ENCODE measurements at places on chromosomes 13 and 19. TPM values are rescaled to one million over a fixed set of nuclear protein-coding genes. Genes with fewer than 3 reads are reported as not detected.

The DNAJB1 gene
- 84.5 TPM for polyA plus RNA-seq

DNA sequence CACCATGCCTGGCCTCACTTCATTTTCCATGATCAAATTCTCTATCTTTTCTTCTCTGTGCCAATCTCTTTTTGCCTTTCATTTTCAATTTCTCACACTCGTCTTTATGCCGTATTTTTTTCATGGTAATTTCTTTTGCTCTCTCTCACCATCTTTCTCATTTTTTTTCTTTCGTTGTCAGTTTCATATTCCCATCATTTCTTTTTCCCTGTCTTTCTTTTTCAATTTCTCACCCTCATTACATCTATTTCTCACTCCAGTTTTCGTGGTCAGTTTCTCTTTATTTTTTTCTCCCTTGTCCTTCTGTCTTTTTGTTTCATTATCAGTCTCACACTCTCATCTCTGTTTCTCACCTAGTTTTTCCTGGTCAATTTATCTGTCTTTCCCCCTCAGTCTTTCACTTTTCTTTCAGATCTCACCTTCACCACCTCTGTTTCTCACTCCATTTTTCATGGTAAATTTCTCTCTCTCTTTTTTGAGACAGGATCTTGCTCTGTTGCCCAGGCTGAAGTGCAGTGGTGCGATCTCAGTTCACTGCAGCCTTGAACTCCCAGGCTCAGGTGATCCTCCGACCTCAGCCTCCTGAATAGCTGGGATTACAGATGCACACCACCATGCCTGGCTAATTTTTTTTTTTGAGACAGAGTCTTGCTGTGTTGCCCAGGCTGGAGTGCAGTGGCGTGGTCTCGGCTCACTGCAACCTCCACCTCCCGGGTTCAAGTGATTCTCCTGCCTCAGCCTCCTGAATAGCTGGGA is 14.1 kb downstream of the SSC5D start:
- no peak for DNase-seq

The HIPK4 gene
- polyA plus RNA-seq: 1.6 TPM

The ATCAY gene
- 1.8 TPM for polyA plus RNA-seq

The FOXO1 gene
- 17.6 TPM for polyA plus RNA-seq

GRCh38 chr19:979318-979741 is 4.8 kb upstream of the WDR18 start:
- DNase-seq: no peak

The TFPT gene
- 16.7 TPM for polyA plus RNA-seq

DNA sequence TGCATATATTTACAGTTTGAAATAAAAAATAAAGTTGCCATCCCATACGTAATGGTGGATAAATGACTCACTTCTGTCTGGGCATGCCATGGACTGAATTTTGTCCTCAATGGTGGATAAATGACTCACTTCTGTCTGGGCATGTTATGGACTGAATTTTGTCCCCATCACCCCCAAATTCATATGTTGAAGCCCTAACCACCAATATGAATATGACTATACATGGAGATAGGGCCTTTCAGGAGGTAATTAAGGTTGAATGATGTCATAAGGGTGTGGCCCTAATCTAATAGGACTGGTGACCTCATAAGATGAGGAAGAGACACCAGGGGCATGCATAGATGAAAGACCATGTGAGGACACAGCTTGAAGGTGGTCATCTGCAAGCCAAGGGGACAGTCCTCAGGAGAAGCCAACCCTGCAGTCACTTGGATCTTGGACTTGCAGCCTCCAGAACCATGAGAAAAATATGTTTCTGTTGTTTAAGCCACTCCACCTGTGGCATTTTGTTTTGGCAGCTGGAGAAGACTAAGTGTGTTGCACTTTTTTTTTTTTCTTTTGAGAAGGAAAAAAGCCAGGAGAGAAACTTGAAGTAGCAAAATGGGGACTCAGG is 41.8 kb downstream of the RFC3 start:
- DNase-seq: no peak

DNA sequence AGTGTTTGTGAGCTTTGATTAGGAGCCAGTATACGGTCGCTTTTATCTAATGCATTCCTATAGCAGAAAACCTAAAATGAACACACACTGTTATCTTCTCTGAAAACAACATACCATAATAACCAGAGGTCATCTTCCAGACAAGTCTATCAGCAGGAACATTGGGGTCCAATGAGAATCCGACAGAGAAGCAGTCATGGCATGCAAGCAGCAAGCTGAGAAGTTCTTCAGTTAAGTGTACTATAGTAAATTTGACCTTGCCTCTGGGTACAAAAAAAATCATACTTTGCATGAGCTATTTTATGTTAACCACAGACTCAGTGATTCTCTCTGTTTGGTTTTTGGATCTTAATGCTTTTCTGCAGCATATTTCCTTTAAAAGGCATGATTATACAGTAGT is 1505.1 kb downstream of the PCDH9 start:
- no peak for DNase-seq

The ZNF540 gene
- 3.6 TPM for polyA plus RNA-seq

GRCh38 chr13:107912745-107913144 is 302.6 kb downstream of the LIG4 start:
- DNase-seq: no peak

The MYPOP gene
- polyA plus RNA-seq: 4.8 TPM

The IGFL1 gene
- polyA plus RNA-seq: not detected

The RELB gene
- 5.5 TPM for polyA plus RNA-seq

GRCh38 chr19:38250821-38251563 is 5.2 kb downstream of the PPP1R14A start:
- peak; percentile 71 for DNase-seq

GRCh38 chr13:35621989-35622388 is 145.5 kb upstream of the MAB21L1 start:
- DNase-seq: no peak

GRCh38 chr19:19490214-19490968 is 25.0 kb downstream of the TSSK6 start:
- DNase-seq: peak; percentile 83

DNA sequence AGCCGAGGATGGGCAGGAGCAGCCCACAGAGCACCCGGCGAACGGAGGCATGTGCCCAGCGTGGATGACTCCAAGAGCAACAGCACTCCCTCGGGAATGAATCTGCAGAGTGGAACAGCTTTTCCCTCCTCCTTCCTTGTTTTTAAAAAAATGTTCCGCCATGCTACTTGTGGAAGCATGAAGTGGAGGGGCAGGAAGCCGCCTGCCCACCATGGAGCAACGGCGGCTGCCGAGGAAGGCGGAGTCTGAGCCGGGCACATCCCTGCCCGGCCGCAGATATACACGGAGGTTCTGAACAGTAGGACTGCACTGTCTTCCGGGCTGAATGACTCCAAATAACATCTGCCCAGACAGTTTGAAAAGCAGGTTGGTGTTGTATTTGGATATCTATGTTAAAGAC is 65.2 kb downstream of the SOX1 start:
- DNase-seq: no peak

DNA sequence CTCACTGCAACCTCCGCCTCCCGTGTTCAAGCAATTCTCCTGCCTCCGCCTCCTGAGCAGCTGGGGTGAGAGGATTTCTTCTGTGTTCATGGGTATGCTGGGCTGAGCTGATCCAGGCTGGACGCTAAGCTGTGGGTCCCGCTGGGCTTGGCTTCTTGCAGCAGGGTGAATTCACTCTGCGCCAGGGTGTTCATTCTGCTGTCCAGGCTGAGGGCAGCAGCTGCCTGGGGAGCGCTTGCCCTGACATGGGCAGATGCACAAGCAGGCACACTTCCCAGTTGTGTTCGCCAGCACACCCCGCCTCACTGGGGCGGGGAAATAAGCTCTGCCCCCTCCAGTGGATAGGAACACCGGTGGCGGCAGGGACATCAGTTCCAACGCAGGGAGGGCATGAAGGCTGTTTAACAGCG is 7.3 kb upstream of the INAFM1 start:
- DNase-seq: peak; percentile 42

The SIAH3 gene
- polyA plus RNA-seq: 0.15 TPM

GRCh38 chr13:67101730-67102467 is 128.2 kb downstream of the PCDH9 start:
- no peak for DNase-seq

The RASL11A gene
- 3.6 TPM for polyA plus RNA-seq

DNA sequence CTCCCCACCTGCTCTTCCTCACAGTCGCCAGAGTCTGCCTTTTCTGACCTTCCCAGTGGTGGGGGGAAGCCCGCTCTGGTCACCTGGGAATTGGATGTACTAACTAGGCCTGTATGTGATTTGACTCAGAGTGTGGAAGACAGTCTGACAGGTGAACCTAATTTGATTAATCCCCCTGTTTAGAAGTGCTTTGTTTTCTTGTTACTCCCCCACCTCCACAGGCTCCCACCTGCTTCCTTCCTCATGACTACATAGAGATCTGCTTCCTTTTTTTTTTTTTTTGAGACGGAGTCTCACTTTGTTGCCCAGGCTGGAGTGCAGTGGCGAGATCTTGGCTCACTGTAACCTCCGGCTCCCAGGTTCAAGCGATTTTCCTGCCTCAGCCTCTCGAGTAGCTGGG is 44.0 kb downstream of the COG3 start:
- no peak for DNase-seq

Data from hindlimb muscle (tissue), 1 donor.